ENCODE measurements at places on chromosomes 7 and 10. TPM values are rescaled to one million over a fixed set of nuclear protein-coding genes. Genes with fewer than 3 reads are reported as not detected.

DNA sequence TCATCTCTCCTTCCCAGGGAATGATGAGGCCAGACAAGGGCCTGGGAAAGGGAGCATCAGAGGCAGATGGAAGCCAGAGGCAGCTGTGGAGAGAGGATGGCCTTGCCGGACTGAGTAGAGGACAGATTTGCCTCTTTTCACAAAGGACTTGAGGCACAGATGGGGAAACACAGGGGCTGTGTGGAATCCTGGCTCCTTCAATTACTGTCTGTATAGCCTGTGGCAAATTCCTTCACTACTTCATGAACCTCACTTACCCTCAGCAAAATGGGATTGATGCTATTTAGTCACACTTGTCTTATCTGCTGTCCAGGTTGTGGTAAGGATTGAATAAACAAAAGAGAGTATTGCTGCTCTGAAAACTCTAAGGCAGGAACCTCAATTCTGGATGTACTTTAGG, 40.3 kb downstream of the SLC25A28 start:
- no peak overlapping the region for H3K4me3 ChIP-seq
- H3K27ac ChIP-seq = no peak overlapping the region
- no peak for DNase-seq
- H3K36me3 ChIP-seq = no peaks in the 10 kb centered on the region

GRCh38 chr10:118669020-118669791, 73.8 kb upstream of the PRLHR start:
- H3K4me1 ChIP-seq = no peaks in the 10 kb centered on the region
- no peaks in the 10 kb centered on the region for H3K27me3 ChIP-seq
- no peak for DNase-seq

The FLNC gene
- 96.6 TPM for total RNA-seq

DNA sequence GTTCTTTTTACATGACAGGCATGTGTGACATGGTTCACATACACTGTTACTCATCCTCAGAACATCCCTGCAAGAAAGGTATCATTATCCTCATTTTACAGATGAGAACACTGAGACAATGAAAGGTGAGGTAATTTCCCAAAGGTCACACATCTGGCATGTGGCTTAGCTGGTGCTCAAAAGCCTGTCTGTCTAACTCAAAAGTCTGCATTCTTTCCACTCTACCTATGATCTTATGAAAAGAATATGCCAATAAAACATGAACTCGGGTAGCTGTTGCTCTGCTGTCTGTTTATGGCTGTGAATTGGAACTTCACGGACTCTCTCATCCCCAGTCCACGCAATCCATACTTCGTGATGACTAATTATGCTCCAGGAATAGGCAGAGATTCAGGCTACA, 79.0 kb upstream of the ODAD2 start:
- H3K4me3 ChIP-seq = no peak overlapping the region
- no peak for DNase-seq
- H3K27me3 ChIP-seq = no peaks in the 10 kb centered on the region
- no peaks in the 10 kb centered on the region for H3K36me3 ChIP-seq
- no peak overlapping the region for H3K27ac ChIP-seq
- no peaks in the 10 kb centered on the region for H3K4me1 ChIP-seq

DNA sequence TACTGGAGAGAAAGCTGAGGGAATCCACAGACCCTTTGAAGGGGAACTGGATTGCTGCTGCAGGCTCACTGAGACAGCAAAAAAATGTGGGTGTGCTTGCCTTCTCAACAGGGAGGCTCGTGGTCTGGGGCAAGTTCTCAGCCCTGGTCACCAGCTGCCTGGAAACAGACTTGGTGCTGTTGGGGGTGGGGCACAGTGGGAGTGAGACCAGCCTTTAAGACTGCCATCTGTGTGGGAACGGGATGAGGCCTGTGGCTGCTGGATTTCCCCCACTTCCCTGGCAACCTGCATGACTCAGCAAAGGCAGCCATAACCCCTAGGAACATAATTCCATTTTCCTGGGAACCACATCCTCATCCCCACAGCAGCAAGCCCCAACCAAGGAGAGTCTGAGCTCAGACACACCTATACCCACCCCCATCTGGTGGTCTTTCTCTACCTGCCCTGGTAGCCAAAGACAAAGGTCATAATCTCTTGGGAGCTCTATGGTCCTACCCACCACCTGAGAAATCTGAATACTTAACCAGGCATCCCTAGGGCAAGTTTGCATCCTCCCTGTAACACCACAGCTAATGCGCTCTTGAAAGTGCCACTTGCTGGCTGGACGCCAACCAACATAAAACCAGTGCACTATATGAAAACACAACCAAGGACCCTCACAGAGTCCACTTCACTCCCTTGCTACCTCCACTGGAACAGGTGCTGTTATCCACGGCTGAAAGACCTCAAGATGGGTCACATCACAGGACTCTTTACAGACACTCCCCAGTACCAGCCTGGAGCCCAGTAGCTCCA, 45.0 kb upstream of the TFEC start:
- H3K27ac ChIP-seq = no peak overlapping the region
- DNase-seq = no peak
- no peak overlapping the region for H3K4me3 ChIP-seq

DNA sequence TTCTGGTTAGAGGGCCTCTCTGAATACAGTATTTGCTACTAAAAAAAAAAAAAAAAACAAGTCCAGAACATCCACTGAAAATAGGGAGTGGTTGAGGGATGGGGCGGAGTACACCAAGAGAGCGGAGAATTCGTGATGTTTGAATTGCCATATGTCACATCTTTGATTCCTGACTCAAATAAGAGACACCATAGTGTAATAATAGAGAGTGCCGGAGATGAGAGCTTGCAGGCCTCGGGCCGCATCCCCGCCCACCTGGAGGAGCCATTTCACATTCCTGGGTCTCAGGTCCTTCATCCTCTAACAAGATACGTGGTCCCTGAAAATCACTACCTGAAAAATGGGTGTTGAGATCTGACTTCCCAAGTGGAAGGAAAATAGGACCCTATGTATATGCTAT, 46.8 kb downstream of the KIAA1549 start:
- no peaks in the 10 kb centered on the region for H3K36me3 ChIP-seq
- peak; percentile 24 for DNase-seq
- H3K27ac ChIP-seq = peak overlapping the region; percentile 72
- H3K4me3 ChIP-seq = no peak overlapping the region

The ADRA2A gene
- not detected for total RNA-seq

The ABCC2 gene
- 132 TPM for total RNA-seq

The TEX47 gene
- not detected for total RNA-seq
